Mesothelial cell of epicardium (in vitro differentiated cells): ENCODE measurements at places on chromosomes 2 and 18.

- peak overlapping the region; percentile 74 for H3K4me3 ChIP-seq
- peaks cover 8% of the 10 kb centered on the region for H3K27me3 ChIP-seq
- peaks cover 23% of the 10 kb centered on the region for H3K4me1 ChIP-seq
- H3K36me3 ChIP-seq = peaks cover 2% of the 10 kb centered on the region
- DNase-seq = no peak
Observed at GRCh38 chr18:75638223-75638775, 210.8 kb upstream of the SMIM21 start.

- no peak overlapping the region for H3K27ac ChIP-seq
- H3K4me3 ChIP-seq = no peak overlapping the region
- peaks cover 3% of the 10 kb centered on the region for H3K4me1 ChIP-seq
- H3K27me3 ChIP-seq = no peaks in the 10 kb centered on the region
Observed at GRCh38 chr2:128664499-128664971, 345.9 kb upstream of the HS6ST1 start.

DNA sequence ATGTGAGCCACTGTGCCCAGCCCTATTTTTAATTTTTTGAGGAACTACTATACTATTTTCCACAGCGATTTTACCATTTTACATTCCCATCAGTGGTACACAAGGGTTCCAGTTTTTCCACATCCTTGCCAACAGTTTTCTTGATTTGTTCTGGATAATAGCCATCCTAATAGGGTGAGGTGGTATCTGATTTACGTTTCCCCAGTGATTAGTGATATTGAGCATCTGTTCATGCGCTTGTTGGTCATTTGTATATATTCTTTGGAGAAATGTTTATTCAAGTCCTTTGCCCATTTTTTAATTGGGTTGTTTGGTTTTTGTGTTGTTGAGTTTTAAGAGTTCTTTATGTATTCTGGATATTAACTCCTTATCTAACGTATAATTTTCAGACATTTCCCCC, 20.8 kb downstream of the TTC39C start:
- H3K36me3 ChIP-seq = peaks cover 7% of the 10 kb centered on the region
- no peak overlapping the region for H3K4me3 ChIP-seq
- H3K4me1 ChIP-seq = no peaks in the 10 kb centered on the region
- DNase-seq = no peak
- H3K27ac ChIP-seq = no peak overlapping the region
- no peaks in the 10 kb centered on the region for H3K27me3 ChIP-seq

GRCh38 chr18:76909439-76909838, 87.1 kb downstream of the ZNF236 start:
- no peaks in the 10 kb centered on the region for H3K27me3 ChIP-seq
- no peaks in the 10 kb centered on the region for H3K4me1 ChIP-seq
- H3K36me3 ChIP-seq = peaks cover 40% of the 10 kb centered on the region
- H3K4me3 ChIP-seq = no peak overlapping the region

- H3K4me3 ChIP-seq = no peak overlapping the region
- peaks cover 2% of the 10 kb centered on the region for H3K4me1 ChIP-seq
- peaks cover 8% of the 10 kb centered on the region for H3K27me3 ChIP-seq
- H3K27ac ChIP-seq = no peak overlapping the region
- no peaks in the 10 kb centered on the region for H3K36me3 ChIP-seq
Observed at GRCh38 chr2:157327200-157327599, 1.6 kb upstream of the ERMN start.

DNA sequence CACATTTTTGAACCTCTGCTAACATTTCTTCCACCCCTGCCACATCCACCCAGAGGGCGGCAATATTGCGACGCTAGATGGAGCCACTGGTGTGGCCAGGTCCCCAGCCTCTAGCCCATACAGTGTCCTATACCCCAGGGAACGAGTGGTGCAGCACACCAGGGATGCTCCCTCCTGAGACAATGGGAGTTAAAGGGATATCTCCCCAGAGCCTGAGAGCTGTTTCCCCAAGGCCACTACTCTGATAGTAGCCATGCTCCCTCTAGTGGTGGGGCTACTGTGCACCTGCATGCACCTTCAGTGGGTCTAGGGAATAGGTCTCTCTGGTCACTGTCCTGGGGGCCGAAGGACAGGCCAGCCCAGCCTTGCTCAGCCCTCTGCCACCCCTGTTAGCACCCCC, 336.4 kb upstream of the FSHR start:
- H3K27ac ChIP-seq = no peak overlapping the region
- H3K27me3 ChIP-seq = no peaks in the 10 kb centered on the region

- no peaks in the 10 kb centered on the region for H3K27me3 ChIP-seq
- H3K4me3 ChIP-seq = no peak overlapping the region
- no peak for DNase-seq
- peaks cover 18% of the 10 kb centered on the region for H3K36me3 ChIP-seq
- no peak overlapping the region for H3K27ac ChIP-seq
- peaks cover 19% of the 10 kb centered on the region for H3K4me1 ChIP-seq
Observed at GRCh38 chr2:65053199-65053598, 3.0 kb upstream of the CEP68 start.

GRCh38 chr2:163198972-163199371, 360.4 kb upstream of the KCNH7 start:
- no peaks in the 10 kb centered on the region for H3K4me1 ChIP-seq
- H3K4me3 ChIP-seq = no peak overlapping the region
- H3K36me3 ChIP-seq = no peaks in the 10 kb centered on the region
- no peaks in the 10 kb centered on the region for H3K27me3 ChIP-seq

- H3K27me3 ChIP-seq = no peaks in the 10 kb centered on the region
- no peak overlapping the region for H3K27ac ChIP-seq
- no peaks in the 10 kb centered on the region for H3K4me1 ChIP-seq
Observed at GRCh38 chr2:40797120-40797519, 345.2 kb upstream of the SLC8A1 start.

DNA sequence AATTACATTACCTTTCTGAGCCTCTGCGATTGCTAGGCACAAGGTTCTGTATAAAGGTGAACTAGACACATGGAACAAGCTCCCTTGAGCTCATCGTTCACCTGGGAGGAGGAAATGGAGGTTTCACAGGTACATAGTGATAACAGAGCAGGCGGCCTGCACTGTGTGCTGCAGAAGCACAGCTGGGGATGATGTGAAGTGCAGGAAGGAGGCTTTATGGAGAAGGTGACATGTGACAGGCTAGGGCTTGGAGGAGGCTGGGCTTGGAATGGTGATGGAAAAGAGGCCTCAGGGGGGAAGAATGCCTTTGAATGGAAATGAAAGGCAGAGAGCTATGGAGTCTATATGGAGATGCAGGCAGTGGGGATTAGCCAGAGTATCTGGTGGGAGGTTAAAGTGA, 22.9 kb downstream of the MARCHF4 start:
- no peak for DNase-seq
- H3K27ac ChIP-seq = no peak overlapping the region
- H3K4me3 ChIP-seq = no peak overlapping the region
- peaks cover 44% of the 10 kb centered on the region for H3K27me3 ChIP-seq

- DNase-seq = no peak
- H3K4me1 ChIP-seq = peaks cover 23% of the 10 kb centered on the region
- no peaks in the 10 kb centered on the region for H3K36me3 ChIP-seq
Observed at GRCh38 chr2:46296216-46296839, 879 bp upstream of the EPAS1 start.

DNA sequence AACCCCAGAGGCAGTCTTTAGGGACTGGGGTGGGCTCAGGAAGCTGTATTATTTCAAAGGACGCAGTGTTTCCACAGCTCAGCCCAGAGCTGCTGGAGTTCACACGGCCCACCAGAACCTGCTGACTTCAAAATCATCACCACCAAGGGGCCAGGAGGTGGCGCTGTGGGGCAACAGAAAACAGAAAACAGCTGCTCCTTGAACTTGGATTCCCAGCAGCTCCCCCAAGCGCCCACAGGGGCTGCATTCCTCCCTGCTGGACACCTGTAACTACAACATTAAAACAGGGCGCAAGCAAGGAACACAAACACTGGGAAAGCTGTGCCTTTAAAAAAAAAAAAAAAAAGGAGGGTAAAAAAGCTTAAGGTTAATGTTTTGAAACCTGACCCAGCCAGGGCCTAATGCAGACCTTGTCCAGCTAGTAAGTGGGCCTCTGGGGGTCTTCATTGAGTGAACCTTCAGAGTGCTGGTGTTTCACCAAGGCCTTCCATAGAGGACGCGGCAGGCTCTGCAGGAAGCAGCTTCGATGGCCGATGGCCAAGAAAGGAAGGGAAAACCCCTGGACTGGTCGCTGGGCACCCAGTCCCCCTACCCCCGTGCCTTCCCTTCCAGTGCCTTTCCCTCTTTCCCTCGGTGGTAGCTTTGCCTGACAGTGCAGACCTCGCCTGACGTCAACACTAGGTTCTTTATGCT, 25.9 kb downstream of the MLPH start:
- H3K27ac ChIP-seq = no peak overlapping the region
- H3K36me3 ChIP-seq = no peaks in the 10 kb centered on the region
- DNase-seq = peak; percentile 71
- H3K27me3 ChIP-seq = no peaks in the 10 kb centered on the region
- H3K4me1 ChIP-seq = peaks cover 14% of the 10 kb centered on the region

- H3K4me3 ChIP-seq = no peak overlapping the region
- peaks cover 9% of the 10 kb centered on the region for H3K36me3 ChIP-seq
- H3K27me3 ChIP-seq = no peaks in the 10 kb centered on the region
- H3K4me1 ChIP-seq = peaks cover 22% of the 10 kb centered on the region
Observed at GRCh38 chr2:38322224-38322914, 54.7 kb downstream of the ATL2 start.

GRCh38 chr2:11406958-11407381, 59.0 kb downstream of the E2F6 start:
- H3K4me3 ChIP-seq = no peak overlapping the region
- H3K27ac ChIP-seq = peak overlapping the region; percentile 79
- H3K27me3 ChIP-seq = no peaks in the 10 kb centered on the region
- H3K4me1 ChIP-seq = peaks cover 22% of the 10 kb centered on the region
- DNase-seq = no peak
- no peaks in the 10 kb centered on the region for H3K36me3 ChIP-seq

DNA sequence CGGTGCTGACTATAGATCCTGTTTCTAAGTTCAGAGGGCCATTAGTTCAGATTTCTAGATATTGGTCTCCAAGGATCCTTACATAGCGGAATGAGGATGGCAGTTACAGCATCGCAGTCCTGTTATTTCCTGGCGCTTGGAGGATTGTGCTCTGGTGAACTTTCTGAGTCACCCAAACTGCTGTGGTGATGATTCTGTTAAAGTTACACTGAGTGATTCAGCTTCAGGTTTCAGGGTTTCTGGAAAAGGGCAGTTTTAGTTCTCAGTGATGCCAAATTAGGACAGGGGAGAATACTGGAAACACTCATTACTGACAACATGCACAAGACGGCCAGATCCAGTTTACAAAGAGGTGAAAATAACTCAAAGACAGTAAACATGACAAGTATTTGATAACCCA, 52.1 kb upstream of the ANKRD62 start:
- no peak overlapping the region for H3K4me3 ChIP-seq
- H3K27me3 ChIP-seq = peaks cover 22% of the 10 kb centered on the region
- no peak for DNase-seq
- no peaks in the 10 kb centered on the region for H3K36me3 ChIP-seq
- peaks cover 8% of the 10 kb centered on the region for H3K4me1 ChIP-seq

- H3K27ac ChIP-seq = no peak overlapping the region
- H3K4me3 ChIP-seq = no peak overlapping the region
- no peaks in the 10 kb centered on the region for H3K27me3 ChIP-seq
- DNase-seq = no peak
Observed at GRCh38 chr2:58484221-58484620, 243.1 kb upstream of the FANCL start.

- H3K27me3 ChIP-seq = peaks cover 10% of the 10 kb centered on the region
- no peak overlapping the region for H3K4me3 ChIP-seq
- no peak for DNase-seq
- no peak overlapping the region for H3K27ac ChIP-seq
Observed at GRCh38 chr18:60445341-60445740, 72.8 kb upstream of the MC4R start.

- no peak for DNase-seq
- H3K27me3 ChIP-seq = no peaks in the 10 kb centered on the region
- H3K36me3 ChIP-seq = peaks cover 59% of the 10 kb centered on the region
- peak overlapping the region; percentile 72 for H3K27ac ChIP-seq
- peaks cover 8% of the 10 kb centered on the region for H3K4me1 ChIP-seq
- H3K4me3 ChIP-seq = no peak overlapping the region
Observed at GRCh38 chr18:74516271-74517235, 17.7 kb upstream of the CNDP1 start.

DNA sequence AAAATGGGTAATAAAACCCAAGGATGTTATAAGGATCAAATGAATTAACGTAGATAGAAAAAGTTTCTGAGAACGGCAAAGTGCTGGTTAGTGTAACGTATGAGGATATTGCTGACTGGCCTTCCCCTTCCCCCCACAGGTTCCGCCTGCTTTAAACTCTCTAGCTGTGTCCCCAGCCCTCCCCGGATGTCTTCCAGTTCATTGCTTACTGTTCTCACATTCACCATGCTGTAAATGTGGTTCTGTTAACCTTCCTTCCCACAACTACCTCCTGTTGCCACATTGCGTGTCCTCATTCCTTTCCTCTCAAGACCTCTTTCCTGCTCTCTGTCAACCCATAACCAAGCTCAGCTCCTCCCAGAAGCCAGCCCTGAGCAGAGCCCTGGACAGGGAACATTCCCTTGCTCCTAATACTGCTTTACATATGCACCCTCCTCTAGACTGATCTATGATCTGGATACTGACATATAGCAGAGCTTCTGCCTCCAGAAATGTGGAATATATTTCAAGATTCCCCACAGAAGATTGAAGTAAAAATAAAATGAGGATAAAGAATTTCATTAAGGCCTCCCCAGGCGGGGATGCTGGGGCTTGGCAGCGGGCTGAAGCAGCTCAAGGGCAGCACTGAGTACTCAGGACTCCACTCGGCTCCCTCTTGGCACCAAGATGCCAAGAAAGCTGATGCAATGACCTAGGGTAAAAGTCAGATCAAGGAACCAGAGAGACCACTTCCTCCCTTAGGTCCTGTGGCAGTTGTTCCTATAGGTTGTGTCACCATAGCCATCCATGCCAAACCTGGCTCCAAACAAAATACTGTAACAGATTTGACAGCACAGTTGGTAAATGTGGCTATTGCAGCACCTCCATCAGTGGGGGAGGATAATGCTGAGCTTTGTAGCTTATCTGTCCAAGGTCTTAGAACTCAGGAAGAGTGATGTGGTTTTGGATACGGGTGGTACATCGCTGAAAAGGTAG, 136.4 kb upstream of the PIK3C3 start:
- H3K4me1 ChIP-seq = no peaks in the 10 kb centered on the region
- peaks cover 5% of the 10 kb centered on the region for H3K27me3 ChIP-seq

- no peaks in the 10 kb centered on the region for H3K4me1 ChIP-seq
- H3K36me3 ChIP-seq = no peaks in the 10 kb centered on the region
- no peak overlapping the region for H3K27ac ChIP-seq
- H3K4me3 ChIP-seq = no peak overlapping the region
- H3K27me3 ChIP-seq = peaks cover 22% of the 10 kb centered on the region
Observed at GRCh38 chr2:113686537-113686936, 59.5 kb downstream of the RABL2A start.
